ENCODE measurements at places on chromosomes 11 and 22. TPM values are rescaled to one million over a fixed set of nuclear protein-coding genes. Genes with fewer than 3 reads are reported as not detected.

Gene AIFM3
- total RNA-seq = 1.5 TPM

GRCh38 chr11:120181376-120181975, 29.4 kb upstream of the OAF start:
- no peak for DNase-seq

DNA sequence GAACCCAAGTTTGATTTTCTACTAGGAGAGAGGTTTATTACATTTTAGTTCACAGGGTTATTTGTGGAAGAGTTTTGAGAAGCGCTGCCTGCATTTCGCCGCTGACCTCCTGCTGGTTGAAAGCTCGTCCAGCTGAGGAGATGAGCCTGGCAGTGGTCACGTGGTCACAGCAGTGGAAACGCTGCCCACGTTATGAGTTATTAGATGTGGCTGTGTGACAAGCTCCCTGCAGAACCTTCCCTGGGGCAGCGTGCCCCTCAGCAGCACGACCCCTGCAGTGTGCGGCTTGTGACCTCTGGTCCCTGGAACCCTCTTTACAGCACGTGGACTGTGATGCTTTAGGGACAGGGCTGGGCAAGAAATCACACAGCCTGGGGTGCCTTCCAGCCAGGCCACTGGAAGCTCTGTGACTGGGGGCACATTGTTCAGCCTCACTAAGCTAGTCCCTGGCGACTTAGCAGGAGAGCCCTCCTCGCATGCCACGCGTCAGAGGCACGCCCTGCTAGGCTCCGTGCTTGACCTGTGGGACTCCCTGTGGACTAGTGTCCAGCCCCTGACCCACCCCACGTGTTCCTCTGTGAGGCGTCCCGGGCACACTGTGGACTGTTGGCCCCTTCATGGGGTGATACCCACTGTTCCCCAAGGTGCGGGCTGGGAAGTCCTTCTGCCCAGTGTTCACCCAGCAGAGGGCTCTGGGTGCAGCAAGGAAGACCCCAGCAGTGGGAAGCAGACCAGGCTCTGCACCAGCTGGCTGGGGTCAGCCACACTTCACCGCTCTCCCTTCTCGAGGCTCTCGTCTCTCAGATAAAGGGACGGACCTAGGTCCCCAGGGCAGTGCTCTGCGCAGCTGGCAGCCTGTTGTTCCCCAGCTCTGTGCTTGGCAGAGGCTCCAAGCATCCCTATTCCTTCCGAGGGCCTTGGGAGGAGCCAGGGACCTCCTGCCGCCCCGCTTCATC, 349.5 kb downstream of the TBC1D22A start:
- DNase-seq = no peak

- no peak for DNase-seq
Observed at GRCh38 chr22:49476800-49477400, 350.8 kb downstream of the BRD1 start.

Gene DERL3
- 1.9 TPM for total RNA-seq

DNA sequence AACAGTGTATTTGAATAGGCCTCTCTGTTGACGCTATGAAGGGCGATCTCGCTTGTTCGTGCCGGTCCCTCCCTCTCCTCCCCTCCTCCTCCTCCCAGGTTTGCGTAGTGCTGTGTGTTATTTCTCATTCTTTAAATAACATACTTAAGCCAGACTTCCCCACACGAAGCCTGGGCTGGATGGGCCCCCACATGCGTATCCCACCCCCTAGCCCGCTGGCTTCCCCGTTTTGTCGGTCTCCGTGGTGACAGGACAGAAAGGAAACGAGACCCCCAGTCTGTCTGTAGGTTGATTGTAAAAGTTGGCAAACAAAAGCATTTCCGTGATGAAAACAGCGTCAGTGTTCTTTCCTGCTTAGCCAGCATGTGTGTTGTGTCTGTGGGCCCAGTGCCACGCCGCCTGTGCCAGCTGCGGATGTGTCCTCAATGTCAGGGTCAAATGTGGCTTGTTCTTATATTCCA, 27.3 kb downstream of the FAM118A start:
- no peak for DNase-seq

DNA sequence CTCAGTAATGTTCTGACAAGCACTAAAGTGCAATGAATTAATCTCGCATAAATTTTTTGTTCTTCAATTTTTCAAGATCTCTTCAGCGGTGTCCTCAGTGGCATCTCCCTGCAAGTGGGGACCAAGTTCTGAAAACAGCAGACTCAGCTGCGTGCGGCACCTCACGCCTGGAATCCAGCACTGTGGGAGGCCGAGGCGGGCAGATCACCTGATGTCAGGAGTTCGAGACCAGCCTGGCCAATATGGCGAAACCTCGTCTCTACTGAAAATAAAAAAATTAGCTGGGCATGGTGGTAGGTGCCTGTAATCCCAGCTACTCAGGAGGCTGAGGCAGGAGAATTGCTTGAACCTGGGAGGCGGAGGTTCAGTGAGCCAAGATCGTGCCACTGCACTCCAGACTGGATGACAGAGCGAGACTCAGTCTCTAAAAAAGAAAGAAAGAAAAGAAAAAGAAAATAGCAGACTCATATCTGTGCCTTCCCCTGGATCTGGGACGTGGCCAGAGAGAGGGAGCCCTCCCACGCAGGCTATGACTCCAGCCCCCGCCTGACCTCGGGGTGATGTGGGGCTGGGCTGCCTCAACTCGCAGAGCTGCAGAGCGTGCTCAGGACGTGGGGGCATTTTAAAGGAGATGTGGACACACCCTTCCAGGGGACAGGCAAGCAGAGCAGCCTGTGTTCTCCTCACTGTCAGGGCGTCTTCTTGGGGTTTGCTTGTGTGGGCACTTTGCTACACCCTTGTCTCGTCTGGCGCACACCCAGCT, 346.6 kb downstream of the BRD1 start:
- no peak for DNase-seq

Gene BRD1
- 18.8 TPM for total RNA-seq

DNA sequence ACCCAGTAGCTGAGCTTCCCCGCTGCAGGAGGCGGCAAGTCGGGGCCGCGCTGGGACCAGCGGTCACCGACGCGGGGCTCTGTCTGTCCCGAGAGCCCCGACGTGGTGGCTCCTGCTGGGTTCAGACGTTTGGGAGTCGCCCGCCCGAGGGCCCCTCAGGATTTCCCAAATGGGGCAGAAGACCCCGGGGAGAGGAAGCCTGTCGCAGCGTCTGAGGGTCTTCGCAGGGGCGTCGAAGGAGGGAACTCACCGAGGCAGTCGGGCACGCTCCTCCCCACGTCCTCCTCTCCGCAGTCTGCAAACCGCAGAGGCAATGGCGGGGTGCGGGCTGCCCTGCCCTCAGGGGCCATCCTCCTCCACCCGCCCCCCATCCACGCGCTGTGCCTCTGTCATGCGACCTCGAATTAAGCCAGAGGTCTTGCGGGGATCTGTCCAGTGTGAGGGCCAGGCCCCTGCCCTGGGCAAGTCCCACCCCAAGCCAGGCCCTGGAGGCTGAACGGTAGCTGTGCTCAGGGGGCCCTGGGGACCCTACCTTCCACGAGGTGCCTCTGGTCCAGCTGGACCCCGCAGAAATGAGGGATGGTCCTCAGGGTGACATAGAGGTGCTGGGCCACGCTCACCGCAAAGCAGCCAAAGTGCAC, 12.5 kb downstream of the IL17REL start:
- no peak for DNase-seq

DNA sequence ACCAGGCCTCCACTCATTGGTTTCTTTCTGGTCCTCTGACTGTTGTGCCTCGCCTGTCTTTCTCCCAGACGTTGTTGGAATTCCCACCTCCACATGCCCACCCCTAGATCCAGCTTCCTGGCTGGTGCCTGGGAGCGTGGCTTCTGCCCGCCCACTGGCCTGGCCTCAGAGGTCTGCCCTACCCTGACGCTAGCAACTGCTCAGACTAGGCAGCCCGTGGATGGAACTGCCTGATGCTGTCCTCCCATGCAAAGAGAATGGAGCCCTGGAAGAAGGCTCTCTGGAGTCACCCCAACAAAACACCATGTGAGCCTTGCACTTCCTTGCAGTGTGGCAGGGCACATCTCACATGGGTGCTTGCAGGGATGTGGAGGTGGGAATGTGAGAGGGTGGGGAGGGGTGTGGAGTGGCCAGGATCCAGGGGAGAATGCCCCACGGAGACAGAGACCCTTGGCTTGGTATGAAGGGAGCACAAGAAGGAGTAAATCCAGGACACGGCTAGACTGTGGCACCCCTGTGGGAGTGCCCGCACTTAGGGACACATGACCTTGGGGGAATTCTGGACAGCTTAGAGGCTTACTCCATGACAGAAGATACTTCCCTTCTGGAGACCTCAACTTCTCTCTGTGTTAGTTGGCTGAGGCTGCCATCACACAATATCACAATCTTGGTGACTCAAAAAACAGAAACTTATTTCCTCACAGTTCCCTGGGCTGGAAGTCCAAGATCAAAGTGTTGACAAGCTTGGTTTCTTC, 22.5 kb upstream of the ADA2 start:
- DNase-seq = no peak

Gene AASDHPPT
- 43.4 TPM for total RNA-seq

Measured in foreskin keratinocyte (primary cell).